NCI-H526 (cell line): ENCODE measurements at places on chromosomes 7 and 10.

DNA sequence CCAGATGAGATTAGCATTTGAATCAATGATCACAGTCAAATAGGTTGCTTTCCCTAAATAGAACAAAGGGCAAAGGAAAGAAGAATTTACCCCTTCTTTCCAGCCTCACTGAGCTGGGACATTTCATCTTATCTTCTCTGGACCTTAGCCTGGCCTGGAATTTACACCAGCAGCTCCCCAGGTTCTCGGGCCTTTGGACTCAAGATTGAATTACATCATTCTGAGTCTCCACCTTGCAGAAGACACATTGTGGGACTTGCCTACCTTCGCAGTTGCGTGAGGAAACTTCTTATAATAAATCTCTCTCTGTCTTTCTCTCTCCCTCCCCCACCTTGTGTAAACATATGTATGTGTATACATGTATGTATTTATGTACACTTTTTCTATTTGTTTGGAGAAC, 732.4 kb downstream of the IPMK start:
- no peak for DNase-seq

DNA sequence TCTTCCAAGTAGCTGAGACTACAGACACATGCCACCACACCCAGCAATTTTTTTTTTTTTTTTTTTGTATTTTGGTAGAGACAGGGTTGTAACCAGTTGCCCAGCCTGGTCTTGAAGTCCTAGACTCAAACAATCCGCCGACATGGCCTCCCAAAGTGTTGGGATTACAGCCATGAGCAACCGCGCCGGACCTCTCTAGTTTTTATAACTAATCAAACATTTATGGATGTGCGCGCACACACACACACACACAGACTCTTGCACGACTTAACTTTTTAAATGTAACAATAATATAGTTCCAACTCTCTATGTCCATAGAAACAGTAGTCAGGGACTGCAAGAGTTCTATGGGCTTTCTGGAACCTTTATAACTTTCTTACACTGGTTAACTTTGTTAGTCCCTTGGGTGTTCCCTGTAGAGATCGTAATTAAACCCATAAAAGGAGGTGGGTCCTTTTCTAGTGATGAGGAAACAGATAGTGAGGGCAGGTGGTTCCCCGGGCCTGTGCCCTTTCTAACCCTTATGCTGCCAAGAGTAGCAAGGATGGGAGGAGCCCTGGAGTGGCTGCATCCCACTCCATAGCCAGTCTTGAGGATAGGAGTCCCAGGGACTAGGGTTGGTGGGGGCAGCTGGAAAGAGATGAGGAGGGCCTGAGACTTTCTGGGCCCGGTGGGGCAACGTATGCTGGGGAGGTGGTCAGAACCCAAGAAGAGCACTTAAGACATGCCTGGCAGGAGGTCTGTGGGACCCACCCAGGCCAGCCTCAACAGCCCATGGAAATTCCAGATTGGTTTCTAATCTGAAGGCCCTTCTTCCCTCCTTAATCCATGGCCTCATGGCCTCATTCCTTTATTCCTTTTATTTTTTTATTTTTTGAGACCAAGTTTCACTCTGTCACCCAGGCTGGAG, 8.6 kb downstream of the MARVELD1 start:
- no peak for DNase-seq

DNA sequence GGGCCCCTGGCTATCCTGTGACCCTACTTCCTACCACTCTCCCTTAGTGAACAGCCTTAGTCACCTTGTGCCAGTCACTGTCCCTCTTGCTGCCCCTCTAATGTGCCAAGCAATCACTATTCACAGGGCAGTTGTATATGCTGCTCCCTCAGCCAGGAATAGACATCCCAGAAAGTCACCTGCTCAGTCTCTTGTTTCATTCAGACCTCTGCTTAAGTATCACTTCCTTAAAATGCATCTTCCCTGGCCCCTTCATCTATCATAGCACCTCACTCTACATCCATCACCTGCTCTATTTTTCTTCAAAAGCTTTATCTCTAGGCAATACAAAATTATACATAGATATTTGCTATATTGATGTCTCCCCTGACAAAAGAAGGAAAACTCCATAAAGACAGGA, 328.4 kb upstream of the NFE2L3 start:
- DNase-seq: no peak

DNA sequence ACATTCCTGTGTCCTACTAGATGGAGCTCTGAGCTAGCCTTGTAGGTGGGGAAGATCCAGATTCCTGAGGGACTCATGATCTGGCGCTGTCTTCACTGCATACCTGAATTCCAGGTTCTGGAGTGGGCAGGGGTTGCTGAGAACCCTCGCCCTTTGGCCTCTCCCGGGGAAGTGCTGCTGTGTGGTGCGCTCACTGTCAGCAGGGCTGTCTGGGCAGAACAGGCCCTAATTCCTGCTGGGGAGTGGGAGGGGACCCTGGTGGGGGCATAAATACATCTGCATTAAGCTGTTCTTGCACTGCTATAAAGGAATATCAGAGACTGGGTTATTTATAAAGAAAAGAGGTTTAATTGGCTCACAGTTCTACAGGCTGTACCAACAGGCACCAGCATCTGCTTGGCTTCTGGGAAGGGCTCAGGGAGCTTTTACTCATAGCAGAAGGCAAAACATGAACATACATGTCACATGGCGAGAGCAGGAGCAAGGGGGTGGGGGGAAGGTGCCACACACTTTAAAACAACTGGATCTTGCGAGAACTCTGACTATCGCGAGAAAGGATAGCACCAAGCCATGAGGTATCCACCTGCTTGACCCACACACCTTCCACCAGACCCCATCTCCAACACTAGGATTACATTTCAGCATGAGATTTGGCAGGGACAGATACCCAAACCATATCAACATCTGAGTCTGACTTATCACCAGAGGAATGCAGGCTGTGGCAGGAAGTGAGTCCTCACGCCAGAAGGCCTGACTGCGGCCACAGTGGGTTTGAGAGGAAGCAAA, 115.0 kb downstream of the ADCY1 start:
- no peak for DNase-seq

DNA sequence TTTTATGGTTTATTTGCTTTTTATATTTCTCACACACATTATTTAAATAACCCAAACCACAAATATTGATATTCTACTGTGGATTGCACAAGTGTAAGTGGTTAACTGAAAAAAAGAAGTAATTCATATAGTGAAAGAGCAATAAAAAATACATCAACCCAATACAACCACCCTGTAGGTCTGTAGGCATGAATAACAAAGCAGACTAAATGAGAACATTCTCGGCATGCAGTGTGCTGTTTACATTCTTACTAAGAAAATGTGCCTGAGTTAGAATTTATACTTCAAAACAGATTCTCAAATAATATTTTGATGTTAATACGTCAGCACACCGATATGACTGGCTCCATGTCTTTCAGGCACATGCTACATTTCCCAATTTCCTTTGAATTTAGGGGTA, 660.8 kb downstream of the MAGI2 start:
- no peak for DNase-seq

- peak; percentile 87 for DNase-seq
Measured at GRCh38 chr10:21173802-21174714, 276.9 kb upstream of the NEBL start.

- no peak for DNase-seq
Measured at GRCh38 chr10:102714621-102715455, at the start of gene SFXN2. TSS of gene SFXN2 (plus strand) at chr10:102714636. CDS start at chr10:102726637, 12,001 bp downstream.

GRCh38 chr7:113804475-113805095, 114.2 kb downstream of the PPP1R3A start:
- DNase-seq: no peak

DNA sequence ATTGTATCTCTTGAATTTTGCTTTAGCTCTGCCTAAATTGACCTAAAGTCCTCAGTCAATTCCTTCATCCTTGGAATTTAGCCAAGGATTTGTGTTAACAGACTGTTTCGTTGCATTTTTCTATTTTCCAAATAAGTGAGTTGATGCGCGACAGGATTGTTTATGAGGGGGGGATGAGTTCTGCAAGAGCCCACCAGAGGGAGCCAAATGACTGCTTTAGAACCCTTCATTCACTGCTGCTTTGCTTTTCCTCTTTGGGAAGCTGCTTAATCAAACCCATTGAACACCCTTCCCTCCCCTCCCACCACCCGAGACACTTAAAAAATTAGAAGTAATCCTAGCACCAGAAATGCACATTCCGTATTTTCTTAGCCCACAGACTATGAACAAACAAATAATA, 33.7 kb upstream of the PTF1A start:
- peak; percentile 62 for DNase-seq
